Activated naive CD4-positive, alpha-beta T cell (primary cell): ENCODE measurements at places on chromosomes 1 and 21.

GRCh38 chr1:234549447-234550021, 60.4 kb downstream of the IRF2BP2 start:
- DNase-seq: no peak

- no peak for DNase-seq
These were observed 149.1 kb downstream of the FCRL5 start for GRCh38 chr1:157403203-157403602.

- no peak for DNase-seq
These were observed 651.9 kb downstream of the MRPL39 start for GRCh38 chr21:24955275-24955961.

DNA sequence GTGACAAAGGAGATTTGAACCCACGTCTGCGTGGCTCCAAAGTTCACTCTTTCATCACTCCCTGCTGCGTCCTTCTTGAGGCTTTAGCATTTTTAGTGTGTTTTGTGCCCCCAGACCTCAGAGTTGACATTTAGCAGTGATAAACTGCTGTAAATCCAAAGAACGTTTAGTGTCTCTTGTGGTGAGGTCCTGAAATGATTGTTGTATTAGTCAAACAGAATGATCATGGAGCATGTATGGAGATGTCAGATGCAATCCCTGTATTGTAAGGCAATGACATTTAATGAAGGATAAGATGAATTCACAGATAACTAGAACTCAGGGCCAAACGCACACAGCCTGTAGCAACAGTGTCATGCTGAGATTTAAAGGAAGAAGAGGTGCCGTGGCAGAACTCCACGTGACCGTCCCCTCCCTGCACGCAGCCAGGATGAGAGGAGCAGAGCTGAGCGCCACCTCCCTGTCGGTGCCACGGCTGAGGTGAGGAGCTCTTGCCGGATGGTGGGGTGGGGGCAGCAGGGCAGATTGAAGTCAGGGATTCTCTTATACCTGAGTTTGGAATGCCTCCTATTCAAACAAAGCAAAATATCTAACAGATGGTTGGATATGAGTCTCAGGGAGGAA, 30.1 kb downstream of the NTPCR start:
- DNase-seq: no peak

DNA sequence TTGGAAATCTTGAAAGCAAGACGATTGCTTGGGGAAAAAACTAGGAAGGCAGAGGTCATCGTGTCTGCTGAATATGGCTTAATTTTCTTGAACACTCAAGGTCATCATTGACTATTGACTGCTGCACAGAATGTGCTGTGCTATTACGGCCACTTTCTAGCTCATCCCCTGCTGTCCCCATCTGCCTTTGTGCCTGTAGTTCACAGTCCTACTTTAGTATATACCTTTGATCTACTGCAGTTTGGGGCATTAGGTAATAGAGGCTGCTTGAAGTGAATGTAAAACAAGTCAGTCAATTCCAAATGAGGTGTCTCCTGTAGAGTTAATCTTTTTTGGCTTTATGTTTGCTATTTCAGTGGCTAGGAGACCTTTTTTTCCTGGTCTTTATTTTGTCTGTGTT, 8.3 kb downstream of the RAB4A start:
- no peak for DNase-seq

DNA sequence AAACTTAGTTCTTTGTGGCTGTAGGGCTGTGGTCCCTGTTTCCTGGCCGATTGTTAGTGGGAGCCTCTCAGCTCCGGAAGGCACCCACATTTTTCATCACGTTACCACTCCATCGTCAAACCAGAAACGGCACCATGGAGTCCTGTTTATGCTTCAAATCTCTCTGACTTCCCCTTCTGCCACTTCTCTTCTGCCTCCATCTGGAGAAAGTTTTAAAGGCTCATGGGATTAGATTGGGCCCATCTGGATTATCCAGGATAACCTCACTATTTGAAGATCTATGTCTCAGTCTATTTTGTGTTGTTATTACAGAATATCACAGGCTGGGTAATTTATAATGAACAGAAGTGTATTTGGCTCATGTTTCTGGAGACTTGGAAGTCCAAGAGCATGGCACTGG, 19.3 kb upstream of the IL22RA1 start:
- no peak for DNase-seq

- DNase-seq: no peak
These were observed 1.5 kb upstream of the SLC30A2 start for GRCh38 chr1:26047278-26047874.

- DNase-seq: peak; percentile 66
These were observed 3.0 kb downstream of the ITLN2 start for GRCh38 chr1:160951443-160952128.
